Endothelial cell of umbilical vein (primary cell): ENCODE measurements at places on chromosomes 1 and 21. TPM values are rescaled to one million over a fixed set of nuclear protein-coding genes. Genes with fewer than 3 reads are reported as not detected.
A peak's percentile ranks its signal among the peaks of the same experiment; 100 is the strongest.

Gene C1QTNF12
- 1.9 and 4.1 TPM in 2 replicates for total RNA-seq

Gene HSD3B2
- not detected in 2 replicates for total RNA-seq

Gene OTUD7B
- 21.1 and 22.8 TPM in 2 replicates for total RNA-seq

Gene CA6
- not detected in 2 replicates for total RNA-seq

Gene GJB3
- not detected in 2 replicates for total RNA-seq

Gene SPRR1A
- total RNA-seq, result not detected in 2 replicates

Gene RHOU
- total RNA-seq, result 0.28 and 0.40 TPM in 2 replicates

DNA sequence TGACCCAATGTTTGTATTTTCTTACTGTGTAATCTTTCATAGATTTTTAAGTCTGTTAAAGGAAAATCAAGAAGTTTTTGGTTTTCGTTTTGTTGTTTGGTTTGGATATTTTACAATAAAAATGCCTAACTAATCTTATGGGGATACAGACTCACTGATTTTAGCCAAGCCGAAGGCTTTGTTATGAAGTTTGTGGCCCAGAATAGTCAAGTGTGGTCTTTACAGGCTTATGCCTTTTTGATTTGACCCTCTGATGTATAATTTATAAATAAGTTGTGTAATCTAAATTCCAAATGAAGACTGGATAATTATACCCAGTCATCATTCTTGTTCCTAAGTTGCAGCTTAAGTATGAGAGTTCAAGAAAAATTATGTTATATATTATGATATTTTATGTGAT is 739.3 kb downstream of the ADGRL2 start:
- DNase-seq, result no peak

- DNase-seq, result no peak
Observed at GRCh38 chr21:40243685-40244084, 376.4 kb downstream of the PCP4 start.

DNA sequence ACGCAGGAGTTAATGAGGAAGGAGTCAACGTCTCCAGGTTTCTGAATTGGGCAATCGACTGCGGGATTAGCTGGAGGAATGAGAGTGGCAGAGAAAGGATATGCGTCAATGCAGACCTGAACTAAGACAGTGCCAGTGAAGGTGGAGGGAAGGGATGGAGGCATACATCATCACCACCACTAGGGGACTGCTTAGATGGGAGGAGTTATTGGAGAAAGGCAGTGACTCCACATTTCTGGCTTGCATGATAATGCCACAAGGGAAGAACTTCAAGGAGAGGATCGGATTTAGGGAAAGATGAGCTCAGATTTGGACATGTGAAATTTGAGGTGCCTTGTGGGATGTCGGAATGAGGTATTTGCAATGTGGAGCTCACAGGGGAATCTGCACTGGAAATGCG is 17.5 kb downstream of the VASH2 start:
- DNase-seq, result no peak

DNA sequence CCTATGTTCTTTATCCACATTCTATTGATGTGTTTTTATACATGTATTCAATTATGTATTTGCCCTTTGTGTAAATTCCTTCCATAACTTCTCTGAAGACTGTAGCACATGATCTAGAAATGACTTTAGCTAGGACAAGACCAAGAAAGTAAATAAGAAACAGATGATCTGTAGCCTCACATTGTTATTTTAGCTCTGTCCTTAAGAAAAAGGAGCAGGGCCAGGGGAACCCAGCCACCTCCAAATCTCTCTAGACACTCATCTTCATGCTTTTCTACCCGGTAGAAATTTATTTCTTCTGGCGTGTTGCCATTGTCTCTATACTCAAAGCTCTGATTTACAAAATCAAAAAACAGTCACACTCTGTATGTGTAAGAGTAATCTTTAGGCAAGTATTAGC is 27.1 kb downstream of the CDC7 start:
- DNase-seq, result no peak

- DNase-seq, result peak; percentile 32
Observed at GRCh38 chr1:43760745-43761317, 53.5 kb downstream of the ST3GAL3 start.

GRCh38 chr1:37667023-37667671 is 25.2 kb upstream of the CDCA8 start:
- DNase-seq, result no peak

GRCh38 chr1:151939141-151939540 is 29.8 kb upstream of the THEM4 start:
- DNase-seq, result no peak
